ENCODE measurements at places on chromosomes 6 and 20.

GRCh38 chr6:73058736-73059135, 166.6 kb downstream of the KHDC1L start:
- DNase-seq = no peak

DNA sequence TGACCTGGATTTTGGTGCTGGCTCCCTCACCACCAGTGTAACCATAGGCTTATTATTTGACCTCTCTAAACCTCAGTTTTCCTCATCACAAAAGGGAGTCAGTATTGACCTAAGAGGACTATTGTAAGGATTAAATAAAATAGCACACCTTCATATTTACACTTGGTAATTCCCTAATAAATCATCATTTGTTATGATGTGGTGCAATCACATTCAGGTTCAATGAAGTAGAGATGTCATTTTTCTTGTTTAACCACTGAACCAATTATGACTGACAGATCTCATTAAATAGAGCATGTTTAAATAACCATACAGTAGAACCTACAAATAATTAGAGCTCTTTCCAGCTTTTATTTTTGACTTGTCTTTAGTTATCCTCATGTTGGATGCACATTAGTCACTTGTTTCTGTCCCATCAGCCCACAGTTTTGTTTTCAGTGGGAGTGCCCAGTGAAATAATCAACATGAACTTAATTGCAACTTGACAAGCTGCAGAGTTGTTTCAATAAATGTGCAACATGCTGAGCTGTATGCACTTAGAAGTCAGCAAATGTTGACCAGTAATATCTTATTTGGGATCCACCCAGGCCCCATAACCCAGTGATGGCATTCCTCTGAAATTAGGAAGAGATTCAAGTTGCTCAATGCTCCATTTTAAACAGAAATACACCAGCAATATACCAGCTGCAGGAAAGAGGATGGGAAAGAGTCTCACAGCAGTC, 451.7 kb upstream of the MARCKS start:
- no peak for DNase-seq

- no peak for DNase-seq
Observed at GRCh38 chr6:2984738-2985406, 13.5 kb upstream of the SERPINB6 start.

- peak; percentile 10 for DNase-seq
Observed at GRCh38 chr6:138815797-138816528, 20.1 kb downstream of the ECT2L start.

- no peak for DNase-seq
Observed at GRCh38 chr6:3849681-3850450, 693 bp downstream of the FAM50B start.

GRCh38 chr6:25340431-25341202, 61.4 kb downstream of the CARMIL1 start:
- DNase-seq = no peak

DNA sequence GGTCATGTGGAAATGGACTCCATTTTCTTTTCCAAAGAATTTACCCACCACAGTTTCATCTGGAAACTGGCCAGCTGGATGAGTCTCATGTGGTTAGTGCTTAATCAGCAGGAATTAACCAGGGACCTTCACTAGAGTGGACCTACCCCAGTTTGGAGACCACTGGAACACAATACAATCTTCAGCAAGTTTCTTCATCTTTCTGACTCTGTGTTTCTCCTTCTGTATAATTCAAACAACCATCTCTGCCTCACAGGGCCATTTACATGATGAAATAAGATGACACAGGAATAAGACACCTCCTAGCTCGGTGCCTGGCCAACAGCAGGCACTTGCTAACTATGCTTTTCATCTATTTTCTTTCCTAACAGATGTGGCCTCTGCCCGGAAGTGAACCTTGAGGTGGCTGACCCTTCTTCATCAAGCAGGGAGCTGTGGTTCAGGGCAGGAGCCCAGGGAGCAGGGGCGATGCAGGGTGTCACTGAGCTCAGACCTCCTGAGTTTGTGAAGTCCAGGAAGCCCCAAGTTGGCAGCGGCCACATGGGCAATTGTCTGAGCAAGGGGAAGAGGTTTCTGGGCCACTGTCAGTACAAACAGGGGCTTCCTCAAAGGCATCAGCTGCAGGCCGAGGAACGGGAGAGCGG, 98.8 kb downstream of the SOD2 start:
- no peak for DNase-seq

DNA sequence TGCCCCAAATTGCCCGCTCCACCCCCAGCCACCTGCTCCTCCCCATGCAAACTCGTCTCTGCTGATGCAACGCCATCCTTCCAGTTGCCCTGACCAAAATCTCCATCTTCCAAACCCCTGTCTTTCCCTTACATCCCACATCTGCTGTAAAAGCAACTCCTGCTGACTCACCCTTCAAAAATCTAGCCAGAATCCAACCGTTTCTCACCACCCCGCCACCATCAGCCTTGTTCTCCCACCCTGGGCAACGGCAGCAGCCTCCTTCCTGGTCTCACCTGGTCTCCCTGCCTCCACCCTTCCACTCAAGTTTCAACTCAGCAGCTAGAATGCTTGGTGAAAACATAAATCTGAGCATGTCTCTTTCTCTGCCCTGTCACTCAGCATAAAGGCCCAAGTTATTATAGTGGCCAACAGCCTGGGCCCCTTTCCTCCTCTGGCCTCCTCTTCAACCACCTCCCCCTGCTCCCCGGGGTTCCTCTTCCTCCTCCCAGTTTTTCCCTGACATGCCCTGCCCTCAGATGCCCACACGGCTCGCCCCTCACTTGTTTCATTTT, 7.2 kb upstream of the SYNJ2 start:
- peak; percentile 22 for DNase-seq

- DNase-seq = no peak
Observed at GRCh38 chr20:44761423-44761822, 15.8 kb downstream of the KCNK15 start.
